AG08395 (cell line): ENCODE measurements at places on chromosomes 4 and X.

- DNase-seq, result no peak
Observed at GRCh38 chr4:110124711-110125110, 73.7 kb downstream of the ELOVL6 start.

GRCh38 chrX:153400146-153401132 lies 711 bp downstream of the PNMA6E start:
- peak; percentile 28 for DNase-seq

GRCh38 chr4:184807797-184808712 lies 17.7 kb downstream of the ACSL1 start:
- DNase-seq, result no peak

GRCh38 chr4:13981499-13981898 lies 354.0 kb upstream of the BOD1L1 start:
- DNase-seq, result no peak

- DNase-seq, result peak; percentile 5
Observed at GRCh38 chrX:107935664-107936433, 46.3 kb downstream of the TEX13B start.

GRCh38 chr4:43512253-43512652 lies 619.7 kb downstream of the GRXCR1 start:
- no peak for DNase-seq

- no peak for DNase-seq
Observed at GRCh38 chrX:129071390-129071789, 451.9 kb downstream of the SMARCA1 start.

- no peak for DNase-seq
Observed at GRCh38 chr4:2944091-2944482, 19.1 kb downstream of the NOP14 start.

DNA sequence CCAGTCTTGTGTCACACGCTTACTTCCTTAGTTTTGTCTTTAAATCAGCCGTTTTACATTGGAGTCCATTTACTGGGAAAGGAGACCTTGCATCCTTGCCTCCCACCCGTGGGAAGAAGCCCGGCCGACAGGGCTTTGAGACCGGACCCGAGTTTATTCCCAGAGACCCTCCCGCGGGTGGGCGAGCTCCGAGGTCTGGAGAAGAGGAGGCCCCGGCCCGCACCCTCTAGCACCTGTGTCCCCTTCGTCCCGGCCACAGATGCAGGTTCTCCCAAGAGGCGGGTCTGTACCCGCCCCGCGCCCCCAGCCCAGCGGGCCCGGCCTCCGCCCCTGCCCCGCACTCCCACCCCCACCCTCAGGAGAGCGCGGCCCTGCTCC lies 3.8 kb upstream of the SLC26A1 start:
- no peak for DNase-seq

GRCh38 chr4:84568496-84568895 lies 14.4 kb upstream of the CDS1 start:
- no peak for DNase-seq

- DNase-seq, result no peak
Observed at GRCh38 chrX:29555465-29556091, 659.8 kb upstream of the MAGEB2 start.

- no peak for DNase-seq
Observed at GRCh38 chrX:150966235-150966634, 16.9 kb upstream of the HMGB3 start.

DNA sequence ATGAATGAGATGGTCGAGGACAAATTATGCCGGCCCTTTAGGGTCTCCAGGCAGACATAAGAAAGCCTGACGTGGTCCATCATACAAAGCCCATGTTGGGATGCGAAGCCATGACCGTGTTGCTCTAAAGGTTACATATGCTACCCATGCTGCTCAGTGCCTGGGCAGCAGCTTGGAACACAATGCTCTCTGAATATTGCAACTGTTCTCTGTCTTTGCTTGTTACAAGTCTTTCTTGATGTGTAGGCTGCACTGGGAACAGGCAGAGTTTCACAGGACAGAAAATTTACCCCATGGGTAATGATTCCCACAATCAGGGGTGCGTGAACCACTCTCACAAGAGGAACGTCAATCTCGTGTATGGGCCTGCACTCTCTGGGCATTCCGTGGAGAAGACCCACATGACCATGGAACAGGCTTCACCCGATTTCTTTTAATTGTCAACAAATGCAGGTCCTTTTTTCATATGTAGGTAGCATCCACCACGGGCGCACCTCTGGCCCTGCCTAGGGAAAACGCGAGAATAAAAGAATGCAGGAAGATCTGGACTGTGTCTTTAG lies 66.3 kb downstream of the NBDY start:
- DNase-seq, result no peak

GRCh38 chr4:2534904-2535375 lies 1.5 kb upstream of the FAM193A start:
- DNase-seq, result no peak

- DNase-seq, result no peak
Observed at GRCh38 chr4:138992676-138993075, 22.9 kb upstream of the NOCT start.

- DNase-seq, result peak; percentile 20
Observed at GRCh38 chrX:22122510-22122909, 90.4 kb downstream of the PHEX start.

DNA sequence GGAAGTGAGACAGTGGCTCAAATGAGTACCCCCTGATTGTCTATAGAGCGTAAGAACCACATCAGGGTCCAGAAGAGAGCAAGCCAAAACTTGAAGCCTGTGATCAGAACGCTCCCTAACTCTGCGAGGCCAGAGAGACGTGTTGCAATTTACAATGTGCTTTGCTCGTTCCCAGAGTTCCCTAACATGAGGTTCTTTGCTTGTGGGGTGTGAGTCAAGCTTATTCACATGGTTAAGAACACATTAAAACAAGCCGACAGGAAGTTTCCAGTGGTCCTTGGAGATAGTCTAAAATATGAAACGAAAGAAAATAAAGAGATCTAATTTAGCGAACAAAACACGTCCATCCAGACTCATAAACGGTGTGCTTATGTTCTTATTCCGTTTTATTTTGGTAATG lies 702.3 kb downstream of the TRIML1 start:
- DNase-seq, result no peak

- DNase-seq, result no peak
Observed at GRCh38 chr4:102165584-102165983, 179.7 kb downstream of the SLC39A8 start.

GRCh38 chr4:56206258-56206657 lies 181.0 kb downstream of the AASDH start:
- no peak for DNase-seq

DNA sequence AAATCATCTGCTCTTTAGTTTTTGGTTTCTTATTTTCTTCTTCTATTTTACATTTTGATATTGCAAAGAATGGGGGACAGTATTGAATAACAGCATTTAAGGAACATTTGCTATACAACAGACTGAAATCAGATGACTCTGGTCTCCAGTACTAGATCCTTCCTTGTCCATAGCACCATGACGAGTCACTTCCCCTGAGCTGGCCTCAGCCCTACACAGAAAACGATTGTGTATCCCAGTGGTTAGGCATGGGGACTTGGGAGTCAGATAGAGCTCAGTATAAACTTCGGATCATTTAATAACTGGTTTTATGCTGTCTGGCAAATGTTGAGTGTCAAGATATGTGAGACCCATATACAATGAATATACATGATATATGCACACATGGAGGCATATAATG lies 44.7 kb upstream of the BEX4 start:
- DNase-seq, result peak; percentile 33

DNA sequence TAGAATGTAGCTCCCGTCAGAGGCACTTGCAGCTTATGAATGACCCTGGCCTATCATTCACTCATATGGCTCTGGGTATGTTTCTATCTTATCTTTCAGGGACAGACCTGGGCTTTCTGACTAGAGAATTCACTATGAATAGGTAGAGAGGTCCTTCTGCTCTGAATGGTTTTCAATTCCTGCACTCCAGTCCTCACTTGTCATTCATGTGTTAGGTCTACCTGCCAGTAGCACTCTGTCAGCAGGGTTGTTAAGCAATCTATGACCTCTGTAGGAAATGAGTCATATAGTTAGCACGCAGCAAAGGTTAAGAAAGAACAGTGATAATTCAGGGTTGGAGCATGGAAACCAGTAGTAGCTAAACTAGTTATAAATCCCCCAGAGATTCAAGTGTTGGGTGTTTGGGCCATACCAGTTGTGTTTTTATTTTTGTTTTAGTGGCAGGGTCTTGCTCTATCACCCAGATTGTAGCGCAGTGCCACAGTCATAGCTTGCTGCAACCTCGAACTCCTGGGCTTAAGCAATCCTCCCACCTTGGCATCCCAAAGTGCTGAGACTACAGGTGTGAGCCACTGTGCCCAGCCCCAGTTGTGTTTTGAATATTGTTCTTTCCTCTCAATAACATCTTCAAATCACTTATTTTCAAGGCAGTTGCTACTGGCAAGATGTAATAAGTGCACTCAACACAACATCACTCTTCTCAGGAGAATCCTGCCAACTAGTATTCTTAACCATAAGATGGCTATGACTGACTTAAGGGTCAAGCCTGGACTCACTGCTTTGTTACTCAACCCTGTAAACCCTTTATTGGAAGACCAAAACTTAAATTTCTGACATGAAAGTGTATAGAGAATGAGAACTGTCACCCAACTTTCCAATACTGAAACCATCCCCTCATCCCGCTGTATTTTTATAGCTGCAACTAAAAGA lies 25.1 kb downstream of the ARL13A start:
- DNase-seq, result no peak

DNA sequence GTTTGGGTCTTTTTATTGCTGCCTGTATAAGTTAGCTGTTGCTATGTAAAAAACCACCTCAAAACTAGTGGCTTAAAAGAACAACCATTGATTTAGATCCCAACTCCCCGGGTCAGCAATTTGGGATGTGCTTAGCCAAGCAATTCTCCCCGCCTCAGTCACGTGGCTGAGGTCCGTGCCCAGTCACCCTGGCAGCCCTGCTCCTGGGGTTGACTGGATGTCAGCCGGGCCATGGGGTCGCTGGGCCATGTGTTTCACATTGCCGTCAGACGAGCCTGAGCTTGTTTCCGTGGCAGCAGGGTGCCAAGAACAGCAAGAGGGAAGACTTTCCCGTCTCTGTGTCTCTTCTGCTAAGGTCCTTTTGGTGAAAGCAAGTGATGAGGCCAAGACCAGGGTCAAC lies 345.7 kb upstream of the FAT1 start:
- no peak for DNase-seq

GRCh38 chr4:24770032-24770584 lies 25.3 kb upstream of the SOD3 start:
- DNase-seq, result peak; percentile 66

DNA sequence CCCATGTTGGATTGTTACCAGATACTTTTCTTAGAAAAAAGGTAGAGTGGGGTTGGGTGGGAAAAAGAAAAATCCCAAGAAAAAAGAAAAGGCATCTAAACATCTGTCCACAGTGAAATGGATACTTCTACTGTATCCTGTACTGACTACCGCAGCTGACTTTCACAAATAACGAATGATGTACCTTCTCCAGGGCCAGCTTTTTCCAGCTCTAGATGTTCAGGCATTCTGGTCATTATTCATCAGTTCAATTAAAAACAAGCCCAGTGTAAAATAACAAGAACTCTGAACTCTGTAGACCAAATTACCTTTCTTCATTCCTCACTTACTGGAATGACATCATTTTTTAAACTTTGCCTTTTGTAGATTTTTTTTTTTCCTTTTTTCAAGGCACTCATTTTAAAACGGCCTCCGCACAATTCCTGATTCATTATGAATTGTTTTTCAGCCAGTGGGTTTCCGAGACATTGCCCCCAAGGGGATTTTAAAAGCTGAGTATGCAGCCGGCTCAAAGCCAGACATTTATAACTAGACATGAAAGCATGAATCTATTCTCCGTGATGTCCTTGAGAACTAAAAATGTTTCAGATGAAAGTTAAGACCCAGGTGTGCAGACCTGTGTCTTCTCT lies 113.5 kb downstream of the PRKX start:
- no peak for DNase-seq

DNA sequence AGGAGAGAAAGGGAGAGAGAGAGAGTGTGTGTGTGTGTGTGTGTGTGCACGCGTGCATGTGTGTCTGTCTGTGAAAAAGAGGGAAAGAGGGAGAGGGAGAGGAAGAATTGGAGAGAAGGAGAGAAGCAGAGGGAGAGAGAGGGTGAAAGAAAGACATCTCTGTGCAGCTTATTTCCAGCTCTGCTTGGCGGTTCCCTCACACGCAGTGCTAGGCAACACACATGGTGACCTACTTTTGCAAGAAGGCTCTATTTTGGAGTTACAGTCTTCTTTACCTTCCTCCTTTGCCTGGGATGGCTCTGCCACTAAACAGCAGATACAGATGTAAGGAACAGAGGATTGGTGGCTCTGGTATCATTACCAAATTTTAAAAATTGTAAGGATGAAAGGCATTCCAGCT lies 40.1 kb downstream of the SLC16A2 start:
- no peak for DNase-seq

GRCh38 chrX:25279510-25279909 lies 263.7 kb upstream of the ARX start:
- DNase-seq, result no peak

DNA sequence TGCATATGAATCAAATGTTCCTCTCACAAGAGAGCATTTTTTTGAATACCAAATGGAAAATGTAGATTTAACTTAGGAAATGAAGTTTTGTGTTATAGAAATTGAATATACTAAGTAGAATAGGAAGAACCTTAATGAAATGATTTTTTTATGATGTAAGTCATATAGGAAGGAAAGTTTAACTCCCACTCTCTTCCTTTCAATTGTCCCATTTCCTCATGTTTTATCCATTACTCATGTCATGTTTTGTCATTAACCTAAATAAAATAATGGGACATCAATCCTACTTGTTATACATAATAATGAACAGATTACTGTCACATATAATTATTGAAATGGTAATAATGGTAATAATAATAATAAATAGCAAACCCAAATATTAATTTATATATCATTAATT lies 22.7 kb upstream of the SRD5A3 start:
- no peak for DNase-seq

GRCh38 chrX:9586992-9587392 lies 122.1 kb downstream of the TBL1X start:
- no peak for DNase-seq

DNA sequence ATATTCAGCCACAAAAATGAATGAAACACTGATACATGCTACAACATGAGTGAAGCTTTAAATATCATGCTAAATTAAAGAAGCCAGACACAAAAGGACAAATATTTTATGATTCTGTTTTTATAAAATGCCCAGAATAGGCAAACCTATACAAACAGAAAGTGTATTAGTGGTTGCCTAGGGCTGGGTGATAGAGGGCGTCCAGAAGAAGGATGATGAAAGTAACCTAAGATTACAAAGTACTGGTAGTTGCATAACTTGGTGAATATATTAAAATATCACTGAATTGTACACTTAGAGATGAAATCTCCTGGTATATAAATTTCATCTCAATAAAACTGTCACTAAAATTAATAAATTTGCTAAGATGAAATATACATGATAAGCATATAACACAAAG lies 67.5 kb downstream of the FBXW7 start:
- no peak for DNase-seq

- DNase-seq, result no peak
Observed at GRCh38 chr4:149553959-149554520, 261.6 kb downstream of the IQCM start.

GRCh38 chrX:1334854-1335253 lies 1.7 kb upstream of the IL3RA start:
- no peak for DNase-seq
